GM20000 (cell line): ENCODE measurements at places on chromosomes 3 and 15.

DNA sequence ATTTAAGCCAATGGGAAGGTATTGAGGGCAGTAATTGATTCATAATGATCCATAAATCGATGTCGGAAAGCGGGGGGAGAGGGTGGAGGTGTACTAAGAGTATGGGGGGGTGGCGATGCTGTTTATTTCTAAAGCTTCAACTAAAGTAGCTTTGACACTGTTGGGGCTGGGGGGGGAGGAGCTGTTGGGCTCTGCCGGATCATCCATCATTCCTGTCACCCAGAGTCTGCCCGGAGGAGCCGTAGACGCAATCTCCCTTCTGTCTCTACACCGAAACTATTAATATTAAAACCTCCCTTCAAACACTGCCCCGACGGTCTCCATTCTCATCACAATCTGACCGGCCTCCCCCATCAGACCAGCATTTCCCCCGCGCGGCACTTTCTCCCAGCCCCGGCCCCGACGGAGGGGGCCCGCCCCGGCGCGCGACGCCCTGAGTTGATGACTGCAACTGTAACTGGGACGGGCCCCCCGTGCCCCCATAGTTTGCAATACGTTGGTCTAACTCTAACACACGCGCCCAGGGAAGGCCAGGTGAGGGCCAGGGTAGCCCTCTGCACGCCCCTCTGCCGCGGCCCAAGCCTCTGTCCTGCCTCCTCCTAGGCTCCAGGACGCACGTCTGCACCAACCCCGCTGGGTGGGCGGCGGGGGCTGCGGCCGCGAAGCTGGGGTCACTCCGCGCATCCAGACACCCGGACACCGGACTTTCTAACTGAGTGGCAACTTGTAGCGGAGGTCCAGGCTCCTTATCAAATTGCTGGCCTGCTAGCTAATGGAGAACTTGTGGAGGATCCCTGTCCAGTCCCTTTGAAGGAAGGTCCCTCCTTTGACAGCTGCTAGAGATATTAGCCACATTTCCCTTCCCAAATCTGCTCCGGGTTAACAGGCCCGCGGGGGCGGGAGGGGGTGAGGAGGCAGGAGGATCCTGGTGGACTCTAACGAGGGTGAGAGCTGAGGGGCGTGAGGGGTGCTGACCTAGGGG is 212.0 kb downstream of the MEIS2 start:
- no peak for DNase-seq

DNA sequence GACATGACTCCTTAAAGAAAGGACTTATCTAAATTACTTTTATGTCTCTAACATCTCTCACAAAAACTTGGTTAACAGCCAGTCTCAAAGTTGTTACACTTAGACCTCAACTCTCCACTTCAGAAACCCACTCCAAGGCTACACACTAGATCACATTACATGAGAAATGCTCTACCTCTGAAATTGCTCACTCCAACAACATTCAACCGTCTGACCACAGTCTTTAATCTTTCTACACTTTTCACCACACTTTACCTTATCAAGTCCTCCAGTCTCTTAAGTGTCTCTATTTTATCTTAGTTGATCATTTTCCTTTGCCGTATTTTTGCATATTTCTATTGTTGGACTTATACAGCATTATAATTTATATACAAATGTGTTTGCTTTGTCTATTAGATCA is 5.8 kb downstream of the SLC12A6 start:
- no peak for DNase-seq

DNA sequence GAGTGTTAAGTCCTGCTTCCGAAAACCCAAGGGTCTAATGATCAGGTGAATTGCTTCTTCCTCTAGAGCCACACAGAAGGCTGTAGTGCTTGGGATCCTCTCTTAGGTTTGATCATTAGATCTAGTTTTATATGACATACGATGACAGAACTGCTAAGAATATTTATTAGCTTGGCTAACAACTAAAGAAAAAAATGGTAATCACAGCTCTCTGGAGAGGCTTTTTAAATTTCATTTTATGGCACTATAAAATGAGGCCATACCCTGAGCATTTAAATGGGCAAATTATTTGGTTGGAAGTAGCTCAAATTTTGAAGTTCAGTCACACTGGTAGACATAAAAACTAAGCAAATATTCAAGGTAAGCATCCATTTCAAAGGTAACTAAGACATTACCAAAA is 482.5 kb upstream of the WNT5A start:
- no peak for DNase-seq

DNA sequence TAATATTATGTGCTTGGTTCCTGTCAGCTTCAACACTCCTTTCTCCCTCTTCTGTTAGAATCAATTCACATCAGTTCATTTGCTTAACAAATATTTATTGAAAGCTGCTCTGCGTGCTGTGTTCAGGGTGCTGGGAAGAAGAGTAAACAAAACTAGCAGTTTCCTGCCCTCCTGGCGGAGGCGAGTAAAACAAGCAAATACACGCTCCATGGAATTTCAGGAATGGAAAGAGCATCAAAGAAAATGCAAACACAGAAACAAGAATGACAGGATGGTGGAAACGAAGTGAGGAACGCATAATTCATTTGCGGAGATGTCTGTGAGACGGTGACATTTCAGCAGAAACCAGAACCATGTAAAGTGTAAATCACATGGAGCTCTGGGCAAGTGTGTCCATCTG is 49.4 kb upstream of the SPTSSB start:
- DNase-seq, result no peak

- DNase-seq, result no peak
Measured at GRCh38 chr3:58198362-58198761, 12.4 kb downstream of the DNASE1L3 start.

GRCh38 chr15:44034334-44034733 is 160.7 kb downstream of the FRMD5 start:
- DNase-seq, result no peak

GRCh38 chr3:64028754-64029153 is 5.5 kb upstream of the PSMD6 start:
- DNase-seq, result no peak

- peak; percentile 24 for DNase-seq
Measured at GRCh38 chr3:3589715-3590130, 209.5 kb upstream of the LRRN1 start.
